Stimulated activated CD8-positive, alpha-beta memory T cell treated with anti-CD3 and anti-CD28 coated beads, Interleukin-4, amount 100 ng/mL, for 1 hour (primary cell): ENCODE measurements at places on chromosomes 2 and 18.

DNA sequence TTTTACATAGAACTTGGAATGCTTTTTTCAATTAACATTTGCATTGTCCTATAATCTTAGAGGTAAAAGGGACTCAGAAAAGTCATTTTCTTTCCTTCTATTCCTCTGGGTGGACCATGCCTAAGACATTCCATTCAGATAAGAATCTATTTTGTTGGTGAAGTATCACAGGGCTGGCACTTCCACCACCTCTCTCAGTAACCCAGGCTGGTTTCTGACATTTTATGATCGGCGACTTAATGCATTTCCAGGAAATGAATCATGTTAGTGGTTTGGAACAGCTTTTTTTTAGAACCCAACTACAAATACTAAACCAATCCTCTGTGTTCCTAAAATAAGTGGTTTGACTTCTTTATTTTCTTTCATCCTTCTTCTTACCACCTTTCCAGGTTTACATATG is 27.0 kb downstream of the GAD1 start:
- no peak for DNase-seq

- no peak for DNase-seq
Measured at GRCh38 chr18:77400561-77400960, 150.9 kb downstream of the GALR1 start.

DNA sequence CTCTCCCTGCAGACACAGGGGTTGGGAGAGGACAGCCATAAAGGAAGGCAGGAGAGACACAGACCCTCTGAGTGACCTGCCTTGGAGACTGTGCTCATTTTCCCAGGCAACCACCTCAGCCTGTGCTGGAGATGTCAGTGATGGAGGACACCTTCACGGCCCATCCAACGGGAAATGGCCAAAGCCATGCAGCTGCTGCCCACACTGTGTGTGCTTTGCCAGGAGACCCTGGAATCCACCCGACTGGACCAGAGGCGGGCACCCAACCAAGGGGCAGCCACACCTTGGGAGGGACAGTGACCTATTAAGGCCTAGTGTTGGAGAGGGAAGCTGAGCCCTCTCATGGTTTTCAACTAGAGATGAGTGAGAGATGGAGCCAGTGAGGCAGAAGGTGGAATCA is 192.5 kb downstream of the SMAD2 start:
- DNase-seq, result no peak

GRCh38 chr2:201185863-201186262 is 2.9 kb downstream of the CASP10 start:
- no peak for DNase-seq

- DNase-seq, result no peak
Measured at GRCh38 chr2:119480184-119480583, 44.1 kb downstream of the SCTR start.
